Esophagus mucosa (tissue), 1 donor: ENCODE measurements at places on chromosomes 1 and 21.

- peak; percentile 84 for ATAC-seq
Observed at GRCh38 chr1:98325646-98326440, 335.7 kb upstream of the SNX7 start.

GRCh38 chr1:151479462-151479861 is 20.2 kb upstream of the POGZ start:
- ATAC-seq, result no peak

- ATAC-seq, result peak; percentile 41
Observed at GRCh38 chr1:15918962-15919715, 56.8 kb downstream of the ZBTB17 start.

DNA sequence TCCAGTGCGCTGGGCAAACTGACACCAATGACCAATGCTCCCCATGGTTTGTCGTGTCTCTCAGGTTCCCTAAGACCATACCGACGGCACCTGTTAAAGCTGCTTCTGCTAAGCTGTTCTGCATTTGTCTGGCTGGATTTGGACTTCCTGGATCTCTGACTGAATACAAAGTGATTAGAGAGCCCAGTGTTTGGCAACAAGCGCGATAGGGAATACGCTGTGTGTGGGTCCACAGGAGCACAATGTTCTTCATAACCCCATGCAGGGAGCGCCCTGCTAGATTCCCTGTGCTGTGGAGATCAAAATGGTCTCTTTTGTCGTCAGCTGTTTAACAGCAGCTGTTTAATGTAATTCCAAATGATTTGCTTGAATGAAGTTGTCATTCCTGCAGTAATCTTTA is 26.0 kb upstream of the ESRRG start:
- ATAC-seq, result no peak

- ATAC-seq, result peak; percentile 50
Observed at GRCh38 chr1:201916649-201917249, 28.1 kb downstream of the SHISA4 start.

- ATAC-seq, result no peak
Observed at GRCh38 chr1:20469406-20470076, 16.5 kb downstream of the CAMK2N1 start.

- ATAC-seq, result peak; percentile 64
Observed at GRCh38 chr21:43343095-43343991, 83.6 kb downstream of the SIK1 start.

GRCh38 chr1:204746838-204747442 is 61.4 kb upstream of the LRRN2 start:
- ATAC-seq, result peak; percentile 85

DNA sequence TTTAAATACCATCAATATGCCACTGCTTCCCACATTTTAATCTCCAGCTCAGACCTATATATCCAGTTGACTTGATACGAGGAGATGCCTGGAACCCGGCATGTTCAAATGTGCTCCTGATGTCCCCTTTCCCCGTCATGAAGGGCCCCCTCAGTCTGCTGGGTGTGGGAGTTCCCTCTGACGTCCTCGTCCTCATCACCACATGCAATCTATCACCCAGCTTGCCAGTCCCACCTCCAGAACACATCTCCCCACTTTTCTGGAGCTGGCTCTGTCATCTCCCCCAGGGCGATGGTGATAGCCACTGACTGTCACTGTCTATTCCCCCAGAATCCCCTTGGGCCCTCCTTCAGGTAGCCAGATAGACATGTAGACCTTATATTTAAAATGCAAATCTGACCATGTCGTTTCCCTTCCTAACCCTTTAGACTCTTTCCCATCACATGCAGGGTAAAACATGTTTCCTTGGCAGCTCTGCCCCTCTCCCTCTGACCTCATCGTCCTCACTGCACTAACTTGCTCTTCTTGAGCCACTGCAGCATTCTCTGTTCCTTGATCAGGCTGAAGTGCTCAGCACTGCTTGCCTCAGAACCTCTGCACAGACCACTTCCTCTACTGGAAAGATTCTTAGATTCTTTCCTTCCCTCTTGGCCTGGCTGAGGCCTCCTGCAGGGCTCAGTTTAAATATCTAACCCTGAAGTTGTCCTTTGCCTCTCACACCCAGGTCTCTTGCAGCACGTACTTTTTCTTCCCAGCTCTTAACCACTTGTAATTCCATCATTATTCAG is 7.4 kb downstream of the AZIN2 start:
- ATAC-seq, result no peak

- no peak for ATAC-seq
Observed at GRCh38 chr1:226569879-226570547, 21.4 kb downstream of the STUM start.

DNA sequence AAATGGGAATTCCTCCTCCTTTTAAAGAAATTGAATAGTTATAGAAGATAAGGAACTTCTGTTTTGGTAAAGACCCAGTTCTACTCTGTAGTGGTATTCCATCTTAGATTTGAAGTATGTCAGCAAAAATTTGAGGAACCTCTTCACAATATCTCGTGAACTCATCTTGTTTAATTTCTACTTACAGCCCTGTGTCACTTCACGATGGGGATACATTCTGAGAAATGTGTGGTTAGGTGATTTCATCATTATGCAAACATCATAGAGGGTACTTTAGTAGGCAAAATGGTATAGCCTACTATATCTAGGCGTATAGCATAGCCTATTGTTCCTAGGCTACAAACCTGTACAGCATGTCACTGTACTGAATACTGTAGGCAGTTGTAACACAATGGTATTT is 36.0 kb downstream of the ALG6 start:
- no peak for ATAC-seq

- ATAC-seq, result no peak
Observed at GRCh38 chr1:60277269-60277668, 203.7 kb upstream of the C1orf87 start.
